Activated CD8-positive, alpha-beta memory T cell treated with anti-CD3 and anti-CD28 coated beads for 1 hour (primary cell): ENCODE measurements at places on chromosomes 5 and 9.

DNA sequence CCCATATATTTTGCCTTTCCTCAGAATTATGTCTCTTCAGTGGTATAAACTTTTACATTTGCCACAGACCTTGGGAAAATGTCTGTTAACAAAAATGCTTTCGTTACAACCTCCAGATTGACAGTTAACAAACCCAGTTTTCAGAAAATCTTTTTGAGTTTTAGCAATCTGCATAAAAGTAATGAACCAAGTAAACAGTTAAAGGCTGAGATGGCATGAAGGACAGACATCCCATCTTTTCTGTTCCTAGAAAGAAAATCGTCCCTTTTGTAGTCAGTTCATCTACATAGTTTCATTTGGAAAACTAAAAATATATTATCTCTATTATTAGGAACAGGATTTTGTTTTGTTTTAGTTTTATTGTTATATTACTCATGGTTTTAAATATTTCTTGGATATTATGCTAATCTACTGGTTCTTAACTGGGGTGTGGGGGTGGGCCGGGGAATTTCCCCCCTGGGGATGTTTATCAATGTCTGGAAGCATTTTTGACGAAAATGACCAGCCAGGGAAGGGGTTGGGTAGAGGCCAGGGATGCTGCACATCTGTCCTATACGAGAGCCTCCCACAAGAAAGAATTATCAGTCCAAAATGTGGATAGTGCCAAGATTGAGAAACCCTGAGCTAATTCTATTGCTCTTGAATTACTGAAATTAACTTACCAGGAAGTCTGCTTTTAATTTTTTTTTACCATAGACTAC, 11.9 kb downstream of the FYB1 start:
- DNase-seq = no peak

DNA sequence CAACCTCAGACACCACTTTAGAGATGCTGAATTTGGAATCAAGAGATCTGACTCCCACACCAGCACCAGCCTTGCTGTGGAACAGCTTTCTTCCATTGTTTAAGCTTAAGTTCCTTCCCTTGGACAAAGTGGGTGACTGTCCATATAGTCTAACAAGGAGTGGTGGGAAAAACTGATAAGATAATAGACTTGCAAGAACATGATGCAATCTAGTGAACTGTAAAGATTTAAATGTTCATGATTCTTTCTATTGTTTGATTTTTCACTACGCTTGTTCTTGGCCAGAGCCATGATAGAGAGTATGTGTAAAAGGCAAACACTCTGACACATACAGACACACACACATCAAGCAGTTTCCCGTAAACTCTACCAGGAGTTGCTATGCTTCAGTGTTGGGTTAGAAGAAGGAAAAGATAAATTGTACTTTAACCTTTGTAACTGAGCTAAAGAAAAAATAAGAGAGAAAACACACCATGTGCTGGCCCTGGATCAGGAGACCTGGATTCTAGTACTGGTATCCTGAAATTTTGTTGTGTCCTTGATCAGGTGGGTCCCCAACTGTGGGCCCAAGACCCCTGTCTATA, 94.3 kb downstream of the PAPPA start:
- DNase-seq = no peak

- no peak for DNase-seq
Observed at GRCh38 chr9:129728744-129729143, 24.1 kb downstream of the PTGES start.

DNA sequence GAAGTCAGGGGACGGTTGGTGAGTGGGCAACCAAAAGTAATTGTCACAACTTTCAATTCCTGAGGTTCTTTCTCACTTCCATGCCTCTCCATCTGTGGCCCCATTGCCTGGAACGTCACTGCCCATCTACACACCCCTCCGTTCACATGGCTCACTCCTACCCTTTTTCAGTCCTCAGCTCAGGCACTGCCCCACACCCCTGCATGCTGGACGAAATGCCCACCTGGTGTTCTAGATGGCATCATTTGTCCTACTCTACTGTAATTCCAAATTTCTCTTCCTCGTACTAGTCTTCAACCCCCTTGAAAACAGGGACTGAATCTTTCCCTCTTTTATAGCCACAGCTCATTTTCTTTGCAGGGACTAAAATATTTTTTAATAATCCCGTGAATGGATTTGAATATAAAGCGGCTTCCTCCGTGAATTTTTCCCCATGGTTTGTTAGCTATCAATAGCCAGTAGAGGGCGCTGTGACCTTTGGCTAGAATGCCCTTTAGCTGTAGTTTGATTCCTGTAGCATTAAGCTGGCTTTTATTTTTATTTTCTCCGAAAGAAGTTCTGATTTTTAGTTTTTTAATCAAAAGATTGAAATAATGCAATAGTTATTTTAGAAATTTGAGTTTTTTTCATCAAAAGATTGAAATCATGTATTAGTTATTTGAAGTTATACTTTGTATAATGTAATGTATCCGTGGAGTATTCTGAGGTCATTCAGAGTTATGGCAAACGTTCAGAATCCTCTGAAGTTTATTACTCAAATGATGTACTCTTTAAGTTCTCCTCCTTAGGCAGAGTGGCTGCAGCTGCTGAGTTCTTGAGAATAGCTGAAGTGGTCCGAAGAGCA, 232.1 kb downstream of the SH3GL2 start:
- peak; percentile 1 for DNase-seq

DNA sequence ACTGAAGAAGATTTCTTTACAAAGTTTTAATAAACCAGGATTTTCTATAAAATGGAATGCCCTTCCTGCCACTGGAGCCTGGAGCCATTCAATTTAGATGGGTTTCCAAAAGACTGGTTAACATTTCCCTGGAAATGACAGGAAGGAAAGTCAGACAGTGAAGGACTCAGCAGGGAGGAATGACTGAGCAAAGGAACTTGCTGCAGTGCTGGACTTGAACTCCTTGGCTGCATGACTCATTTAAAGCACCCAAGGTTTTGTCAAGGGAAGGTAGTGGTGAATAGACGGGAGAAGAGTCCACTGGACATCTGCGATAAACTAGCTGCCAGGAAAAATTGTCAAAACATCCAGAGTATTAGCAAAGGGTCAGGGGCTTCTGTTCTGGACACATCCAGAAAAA, 163.8 kb upstream of the SLC28A3 start:
- no peak for DNase-seq

- no peak for DNase-seq
Observed at GRCh38 chr5:35618781-35619180, 1.1 kb downstream of the SPEF2 start.

GRCh38 chr5:32711681-32712480, 760 bp downstream of the NPR3 start:
- DNase-seq = no peak

DNA sequence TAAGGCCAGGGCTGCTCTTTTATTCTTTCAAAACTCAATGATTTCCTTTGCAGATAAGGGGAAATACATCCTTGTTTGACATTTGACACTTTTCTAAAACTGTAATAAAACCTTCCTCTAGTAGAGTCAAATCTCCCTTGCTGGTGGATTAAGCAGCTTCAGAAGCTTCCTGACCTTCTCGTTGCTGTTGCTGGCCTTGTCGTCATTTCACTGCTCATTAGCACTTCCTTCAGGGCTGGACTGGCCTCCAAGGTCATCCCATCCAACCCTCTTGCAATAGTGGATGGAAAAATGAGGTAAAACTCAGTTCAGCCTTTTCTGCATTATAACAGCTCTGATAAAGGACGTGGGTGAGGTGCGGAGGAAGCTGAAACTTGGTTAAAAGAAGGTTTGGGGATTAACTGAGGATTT, 1.1 kb upstream of the ADAMTSL1 start:
- no peak for DNase-seq
